Suprapubic skin (tissue), 4 donors: ENCODE measurements at places on chromosomes 5 and 9. TPM values are rescaled to one million over a fixed set of nuclear protein-coding genes. Genes with fewer than 3 reads are reported as not detected.

Gene EPB41L4B
- total RNA-seq: 23.6 TPM

Gene SPATA31E1
- total RNA-seq: not detected

Gene CAVIN4
- total RNA-seq: 0.16 TPM

Gene NUTM2F
- 0.24 TPM for total RNA-seq

Gene OR1J4
- not detected for total RNA-seq

Gene COL27A1
- total RNA-seq: 21.2 TPM

Gene PRELID2
- total RNA-seq: 4.0 TPM

Gene AGXT2
- not detected for total RNA-seq

Gene CER1
- total RNA-seq: not detected

Gene SCGB3A2
- not detected for total RNA-seq

Gene ANKRD18B
- total RNA-seq: 9.5 TPM

Gene DRD1
- total RNA-seq: not detected

Gene BRINP1
- total RNA-seq: not detected

Gene TRIM14
- total RNA-seq: 21.1 TPM

Gene FOXD4L4
- total RNA-seq: 0.40 TPM

Gene FRMPD1
- total RNA-seq: 11.2 TPM

Gene ENHO
- 1.8 TPM for total RNA-seq

Gene C6
- 4.3 TPM for total RNA-seq

Gene RLN2
- not detected for total RNA-seq

Gene TRIM36
- 1.1 TPM for total RNA-seq

Gene MACROH2A1
- total RNA-seq: 251 TPM

Gene GALT
- 89.6 TPM for total RNA-seq

Gene FPGS
- total RNA-seq: 50.3 TPM

Gene SHISAL2B
- not detected for total RNA-seq

Gene FUT7
- total RNA-seq: 0.72 TPM

Gene NPR3
- 10.1 TPM for total RNA-seq

Gene PFN3
- not detected for total RNA-seq

Gene PCDHGB1
- 1.3 TPM for total RNA-seq

Gene PCDHGB6
- 13.8 TPM for total RNA-seq

Gene SPATA31A3
- total RNA-seq: not detected

Gene SPATA31C1
- not detected for total RNA-seq

Gene SET
- total RNA-seq: 166 TPM

Gene MARCOL
- not detected for total RNA-seq

Gene SCGB3A1
- total RNA-seq: 7.8 TPM

Gene SLIT3
- 11.6 TPM for total RNA-seq

Gene PLAA
- total RNA-seq: 30.9 TPM

Gene CD74
- 433 TPM for total RNA-seq

Gene ASS1
- 225 TPM for total RNA-seq

Gene PCDHA13
- total RNA-seq: 0.38 TPM

Gene ZNF367
- total RNA-seq: 1.9 TPM

Gene NTNG2
- 0.08 TPM for total RNA-seq

Gene KCNIP1
- 0.34 TPM for total RNA-seq

Gene RNF38
- total RNA-seq: 32.8 TPM

Gene FOXD4L5
- not detected for total RNA-seq

Gene RNF20
- total RNA-seq: 22.9 TPM

Gene PRSS3
- total RNA-seq: 14.3 TPM

Gene ARHGEF39
- total RNA-seq: 0.34 TPM

Gene DHX29
- 32.9 TPM for total RNA-seq

Gene MORN5
- not detected for total RNA-seq

Gene IL5
- not detected for total RNA-seq

Gene CDC25C
- total RNA-seq: 1.6 TPM

Gene CCDC180
- total RNA-seq: 5.2 TPM

Gene FAM221B
- not detected for total RNA-seq

Gene RAB14
- 42.4 TPM for total RNA-seq

Gene GRM6
- not detected for total RNA-seq
